Posterior cingulate gyrus (tissue), 11 donors: ENCODE measurements at places on chromosomes 11 and 22.

DNA sequence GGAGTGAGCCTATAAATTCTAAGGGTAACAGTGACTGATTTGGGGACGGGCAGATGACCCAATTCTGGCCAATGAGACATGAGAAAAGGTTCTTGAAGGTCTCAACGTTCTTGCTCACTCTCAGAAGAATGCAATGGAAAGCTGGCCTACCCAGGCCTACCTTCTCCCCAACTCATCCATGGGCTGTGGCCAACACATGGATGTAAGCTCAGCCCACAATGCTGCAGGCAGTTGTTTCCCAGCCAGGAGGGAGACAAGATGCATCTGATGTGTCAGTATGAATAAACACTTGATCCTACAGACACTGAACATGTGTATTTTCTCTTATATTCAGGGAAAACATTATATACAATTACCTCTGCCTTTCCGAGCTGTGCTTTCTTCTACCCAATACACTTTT, 24.4 kb downstream of the PI4KA start:
- DNase-seq = no peak

DNA sequence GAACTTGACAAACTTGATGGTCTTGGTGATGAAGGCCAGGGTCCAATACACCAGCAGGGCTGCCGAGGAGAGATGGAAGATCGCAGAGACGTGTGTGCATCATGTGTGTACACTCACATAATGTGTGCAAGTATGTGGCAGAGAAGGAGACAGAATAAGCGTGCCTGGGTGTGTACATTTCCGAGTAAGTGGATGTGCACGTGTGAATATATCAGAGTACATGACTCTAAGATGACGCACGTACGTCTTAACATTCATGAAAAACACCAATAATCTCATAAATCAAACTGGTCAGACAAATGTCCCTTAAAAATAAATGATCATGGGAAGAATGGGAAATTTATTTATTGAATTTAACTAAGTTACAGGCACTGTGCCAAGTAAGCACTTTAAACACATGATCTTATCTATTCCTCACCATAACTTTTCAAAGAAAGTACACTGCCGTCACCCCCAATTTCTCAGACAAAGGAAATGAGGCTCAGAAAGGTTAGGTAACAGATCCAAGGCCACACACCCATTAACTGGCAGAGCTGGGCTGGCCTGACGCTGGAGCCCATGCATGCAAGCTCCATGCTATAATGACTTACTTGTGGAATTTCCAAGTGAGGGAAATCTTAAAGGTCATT, 13.0 kb downstream of the ABCC8 start:
- no peak for DNase-seq

- DNase-seq = peak; percentile 58
Observed at GRCh38 chr22:41910050-41911000, 4.5 kb downstream of the SHISA8 start.

DNA sequence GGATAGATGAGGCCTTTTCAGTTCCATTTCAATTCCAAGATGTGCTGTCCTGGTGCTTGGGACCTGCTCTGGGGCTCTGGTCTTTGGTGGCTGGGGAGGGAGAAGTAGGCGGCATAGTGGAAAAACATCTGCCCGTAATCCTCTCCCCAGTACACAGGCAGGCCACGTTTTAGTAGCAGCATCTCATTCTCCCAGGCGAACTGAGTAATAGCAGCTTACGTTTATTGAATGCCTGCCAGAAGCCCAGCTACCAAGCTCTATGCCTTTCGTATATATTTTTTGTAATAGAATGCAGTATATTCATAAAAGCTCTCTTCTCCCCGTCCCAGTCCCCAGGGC, 11.4 kb downstream of the ACO2 start:
- DNase-seq = no peak

DNA sequence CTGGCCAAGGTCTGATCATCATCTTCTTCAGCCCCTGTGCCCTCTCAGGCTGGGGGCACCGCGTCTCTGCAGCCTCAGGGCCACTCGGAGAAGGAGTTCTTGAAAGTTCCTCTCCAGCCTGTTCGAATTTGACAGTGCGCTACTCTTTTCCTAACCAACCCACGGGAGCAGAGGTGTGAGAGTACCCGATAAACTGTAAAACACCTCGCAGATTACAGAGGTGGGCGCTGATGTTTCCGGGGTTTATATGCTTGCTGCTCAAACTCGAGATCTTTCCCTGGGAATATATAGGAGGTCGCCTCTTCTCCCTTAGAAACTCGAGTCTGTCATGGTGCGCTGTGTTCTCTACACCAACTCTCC, 515 bp downstream of the CTR9 start:
- DNase-seq = no peak

- no peak for DNase-seq
Observed at GRCh38 chr11:107731941-107732688, 20.3 kb upstream of the SLN start.

GRCh38 chr11:74641905-74642304, 49.5 kb downstream of the POLD3 start:
- DNase-seq = no peak

GRCh38 chr11:92362989-92363388, 138.4 kb downstream of the FAT3 start:
- no peak for DNase-seq

DNA sequence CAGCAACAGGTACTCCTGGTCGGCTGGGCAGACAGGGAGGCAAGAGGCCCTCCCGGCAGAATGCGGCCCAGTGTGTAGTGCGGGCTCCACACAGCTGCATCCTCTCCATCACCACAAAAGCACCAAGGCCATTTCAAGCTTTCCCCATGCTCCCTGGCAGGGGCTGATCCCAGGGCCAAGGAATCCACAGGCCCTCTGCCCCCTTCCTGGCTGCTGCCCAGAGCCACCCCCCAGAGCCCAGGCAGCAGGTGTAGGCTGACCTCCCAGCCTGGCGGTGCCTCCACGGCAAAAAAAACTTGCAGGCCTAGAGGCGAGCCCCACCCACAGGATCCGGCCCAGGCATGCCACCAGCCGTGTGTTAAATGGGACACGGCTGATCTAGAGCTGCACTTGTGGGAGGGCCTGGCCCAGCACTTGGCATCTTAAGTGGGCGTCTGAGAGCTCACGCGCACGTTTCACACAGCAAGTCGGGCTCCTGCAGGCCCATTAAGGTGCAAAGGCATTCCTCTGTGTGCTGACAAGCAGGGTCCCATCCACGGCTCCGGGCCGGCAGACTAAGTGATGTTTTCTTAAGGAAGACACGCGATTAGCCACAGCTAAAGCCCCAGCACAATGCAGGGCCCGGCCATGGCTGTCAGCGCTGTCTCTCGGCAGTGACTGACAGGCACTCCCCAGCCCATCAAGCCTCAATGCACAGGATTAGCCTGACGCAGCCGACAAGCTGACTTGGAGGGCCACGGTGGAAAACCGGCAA, 19.8 kb upstream of the GNB1L start:
- no peak for DNase-seq

DNA sequence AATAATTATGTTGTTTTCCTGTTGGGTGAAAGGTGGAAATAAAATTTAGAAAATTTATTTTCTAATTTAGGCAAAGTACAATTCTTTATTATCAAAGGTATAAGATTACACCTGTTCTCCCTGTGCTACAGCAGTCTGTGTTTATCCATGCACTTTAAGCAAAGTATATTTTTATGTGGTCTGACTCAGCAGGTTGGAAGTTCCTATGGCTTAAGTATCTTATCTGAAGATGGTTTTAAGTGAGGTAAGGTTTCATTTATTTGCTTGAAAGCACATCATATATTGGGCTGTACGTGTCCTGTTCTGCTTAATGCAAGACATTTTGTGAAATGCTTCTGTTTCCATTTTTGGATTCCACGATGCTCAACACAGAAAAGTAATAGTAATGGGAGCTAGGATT, 14.6 kb downstream of the PPME1 start:
- DNase-seq = no peak

- DNase-seq = no peak
Observed at GRCh38 chr11:116171271-116172140, 601.3 kb downstream of the BUD13 start.

GRCh38 chr11:63227521-63228107, 15.8 kb downstream of the SLC22A25 start:
- no peak for DNase-seq

- no peak for DNase-seq
Observed at GRCh38 chr11:103898577-103899336, 137.7 kb upstream of the DDI1 start.

GRCh38 chr22:34297536-34298120, 377.4 kb upstream of the LARGE1 start:
- no peak for DNase-seq

GRCh38 chr11:60740573-60740972, 16.1 kb downstream of the MS4A18 start:
- no peak for DNase-seq

DNA sequence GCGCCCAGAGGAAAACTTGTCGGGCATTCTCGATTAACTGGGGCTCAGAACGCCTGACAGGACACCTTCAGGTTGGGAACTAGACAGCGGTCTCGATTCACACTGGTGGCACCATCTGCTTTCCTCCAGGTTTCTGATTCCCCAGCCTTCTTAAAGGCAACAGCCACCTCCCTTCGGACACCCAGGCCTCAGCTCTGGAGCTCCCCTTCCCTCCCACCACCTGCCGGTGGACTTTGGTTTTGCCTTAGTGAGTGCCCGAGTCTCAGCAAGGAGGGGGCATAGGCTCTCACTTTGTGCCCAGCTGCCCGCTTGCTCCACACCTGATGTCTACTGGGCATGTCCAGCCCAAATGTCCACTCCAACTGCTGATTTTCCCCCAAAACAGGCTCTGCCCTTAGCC, 110.4 kb upstream of the PARVA start:
- peak; percentile 85 for DNase-seq

DNA sequence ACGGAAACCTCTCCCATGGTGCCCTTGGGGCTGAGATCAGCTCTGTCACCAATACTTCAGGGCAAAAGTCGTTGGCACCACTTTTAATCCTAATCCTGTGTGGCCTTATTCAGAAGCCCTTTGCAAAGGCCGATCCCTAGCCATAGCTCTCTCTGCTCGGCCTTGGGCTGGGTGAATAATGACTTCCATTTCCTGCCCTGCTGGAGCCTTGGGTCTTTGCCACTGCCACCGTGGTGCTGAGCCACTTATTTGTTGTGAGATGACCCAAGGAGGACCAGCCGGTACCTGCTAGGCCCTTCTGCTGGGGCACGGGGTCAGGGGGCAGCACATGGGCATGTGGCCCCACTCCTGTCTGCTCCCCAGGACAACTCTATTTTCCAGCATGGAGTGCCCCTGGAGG, 188.2 kb downstream of the ST3GAL4 start:
- no peak for DNase-seq

GRCh38 chr22:36368359-36368983, 19.3 kb downstream of the MYH9 start:
- DNase-seq = no peak

DNA sequence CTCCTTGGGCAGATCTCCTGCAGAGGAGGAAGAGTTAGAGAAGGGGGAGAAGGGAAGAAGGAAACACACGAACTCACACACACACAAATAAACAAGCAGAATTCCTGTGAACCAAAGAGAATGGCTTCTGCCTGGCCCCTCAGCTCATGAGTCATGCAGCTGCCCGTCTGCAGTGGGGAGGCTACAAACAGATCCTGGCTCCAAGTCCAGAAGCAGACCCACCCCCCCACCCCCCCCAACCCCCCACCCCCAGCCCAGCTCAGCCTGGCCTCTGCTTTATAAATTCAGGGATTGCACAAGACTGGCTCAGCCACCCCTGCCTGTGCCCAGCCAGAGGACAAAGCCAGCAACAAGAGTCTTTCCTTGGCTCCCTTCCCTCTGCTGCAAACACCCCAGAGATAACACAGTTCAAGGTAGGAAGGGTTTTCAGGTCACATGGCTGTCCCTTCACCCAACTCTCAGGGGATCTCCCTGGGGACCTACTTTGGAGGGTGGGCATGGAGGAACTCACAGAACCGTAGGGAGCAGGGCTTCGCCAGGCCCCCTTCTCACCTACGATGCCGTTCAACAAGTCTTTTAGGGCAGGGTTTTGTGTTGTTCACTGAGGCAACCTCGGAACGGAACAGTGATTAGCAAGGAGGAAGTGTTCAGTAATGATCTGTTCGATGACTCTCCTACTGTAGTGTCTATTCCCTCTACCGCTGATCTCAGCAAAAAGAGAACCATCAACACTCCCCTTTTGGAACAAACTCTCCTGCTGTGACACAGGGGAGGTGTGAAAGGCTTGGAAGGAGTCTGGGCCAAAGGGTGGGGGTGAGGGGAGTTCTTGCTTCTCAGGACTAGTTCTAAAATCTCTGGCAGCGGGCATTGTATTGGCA, 35.5 kb downstream of the RPL27A start:
- DNase-seq = no peak

GRCh38 chr11:92827132-92827531, 142.3 kb upstream of the MTNR1B start:
- DNase-seq = no peak

DNA sequence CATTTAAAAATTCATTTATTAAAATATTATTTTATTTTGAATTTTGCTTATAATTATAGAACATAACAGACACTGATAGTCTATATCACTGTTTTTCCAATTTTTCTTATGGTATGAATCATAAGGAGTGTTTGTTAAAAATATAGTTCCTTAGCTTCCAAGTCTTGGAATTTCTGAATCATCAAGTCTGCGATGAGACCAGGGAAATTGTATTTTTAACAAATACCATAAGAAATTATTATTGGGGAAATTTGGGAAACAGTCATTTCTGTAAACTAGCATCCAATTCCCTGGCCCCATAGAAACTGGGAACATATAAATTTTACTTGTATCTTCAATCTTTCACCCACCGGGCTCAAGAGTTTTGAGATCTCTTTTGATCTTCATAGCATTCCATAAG, 38.0 kb upstream of the PICALM start:
- no peak for DNase-seq

DNA sequence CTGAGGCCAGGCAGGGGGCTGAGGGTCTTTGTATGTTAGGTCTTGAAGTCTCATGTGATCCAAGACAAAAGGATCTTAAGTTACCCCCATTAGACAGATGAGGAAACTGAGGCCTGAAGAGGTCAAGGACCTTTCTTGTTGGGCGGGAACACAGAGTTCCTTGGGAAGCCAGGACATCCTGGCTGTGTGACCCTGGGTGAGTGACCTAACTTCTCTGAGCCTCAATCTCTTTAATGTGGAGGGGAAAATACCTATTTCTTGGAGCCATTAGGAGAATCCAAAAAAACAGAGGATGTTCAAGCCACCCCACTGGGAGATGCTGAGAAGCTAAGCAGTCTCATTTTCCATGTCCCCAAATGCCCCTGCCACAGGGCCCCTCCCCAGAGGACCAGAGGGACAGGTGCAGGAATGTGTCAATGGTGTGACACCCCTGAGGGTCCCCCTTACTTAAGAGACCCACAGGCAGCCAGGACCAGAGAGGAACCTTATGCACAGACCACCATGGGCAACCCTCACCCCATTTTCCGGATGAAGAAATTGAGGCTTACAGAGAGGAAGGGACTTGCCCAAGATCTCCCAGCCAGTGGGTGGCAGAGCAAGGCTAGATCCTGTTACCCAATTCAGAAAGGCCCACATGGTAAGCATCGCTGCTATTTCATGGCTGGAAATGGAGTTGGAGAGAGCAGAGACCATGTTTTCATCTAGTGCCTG, 8.0 kb downstream of the RAC2 start:
- no peak for DNase-seq

GRCh38 chr11:17564687-17565042, 17.6 kb downstream of the OTOG start:
- DNase-seq = peak; percentile 29
